Memory B cell (primary cell): ENCODE measurements at places on chromosomes 3 and 15.

- no peak for DNase-seq
These were observed 233.5 kb upstream of the WNT5A start for GRCh38 chr3:55720614-55721013.

DNA sequence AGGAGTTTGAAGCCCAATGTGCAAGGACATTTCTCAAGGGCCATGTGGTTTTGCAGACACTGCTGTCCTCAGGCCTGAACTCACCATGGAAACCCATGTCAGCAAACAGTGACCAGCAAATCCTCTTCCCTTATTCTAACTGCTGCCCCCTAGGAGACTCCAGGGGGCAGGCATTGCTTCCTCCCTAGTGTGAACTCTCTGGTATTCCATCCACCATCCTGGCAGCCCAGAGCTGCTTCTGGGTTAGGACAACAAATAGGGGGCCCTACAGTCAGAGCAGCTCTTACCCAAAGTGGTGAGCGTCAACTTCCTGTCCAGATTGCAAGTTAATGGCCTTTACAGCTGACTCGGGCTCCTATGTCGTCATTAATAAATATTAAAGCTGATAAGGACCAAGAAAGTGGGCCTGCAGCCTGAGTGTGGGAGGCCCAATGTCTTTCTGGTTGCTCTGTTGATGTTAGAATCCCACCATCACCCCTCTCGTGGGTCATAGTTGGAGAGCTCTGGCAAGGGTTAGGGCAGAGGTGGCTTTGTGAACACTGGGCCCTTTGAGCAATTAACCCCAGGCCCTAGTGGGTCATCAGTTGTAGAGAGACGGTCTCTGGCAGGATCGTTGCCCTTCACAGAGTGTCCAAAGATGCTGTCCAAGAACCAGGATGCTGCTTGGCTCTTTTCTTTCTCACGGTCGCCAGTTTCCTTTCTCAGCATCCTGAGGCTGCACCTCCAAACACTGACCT, 41.5 kb downstream of the TGM4 start:
- DNase-seq, result no peak

DNA sequence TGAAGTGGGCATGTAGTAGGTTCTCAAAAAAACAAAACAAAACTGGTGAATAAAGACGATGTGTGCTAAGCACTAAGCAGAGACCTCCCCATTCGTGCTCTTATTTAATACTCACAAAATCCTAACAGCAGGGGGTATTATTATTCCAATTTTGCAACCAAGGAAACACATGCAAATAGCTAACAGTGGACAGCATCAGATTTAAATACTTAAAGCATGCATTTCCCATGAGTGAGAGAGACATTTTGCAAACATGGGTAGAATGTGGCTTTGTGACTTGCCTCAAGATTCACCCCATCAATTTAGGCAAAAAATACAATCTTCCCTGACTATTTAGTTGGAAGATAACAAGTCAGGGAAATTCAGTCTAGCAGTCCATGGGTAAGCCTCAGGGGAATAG, 946.2 kb upstream of the CFAP20DC start:
- DNase-seq, result no peak

- no peak for DNase-seq
These were observed 49.7 kb downstream of the SLC6A6 start for GRCh38 chr3:14451844-14452739.
